ENCODE measurements at places on chromosomes 13 and 19. TPM values are rescaled to one million over a fixed set of nuclear protein-coding genes. Genes with fewer than 3 reads are reported as not detected.

Gene C19orf33
- total RNA-seq: not detected

- DNase-seq: peak; percentile 88
These were observed 21.4 kb downstream of the BBC3 start for GRCh38 chr19:47209319-47210179.

Gene CEACAM20
- not detected for total RNA-seq

DNA sequence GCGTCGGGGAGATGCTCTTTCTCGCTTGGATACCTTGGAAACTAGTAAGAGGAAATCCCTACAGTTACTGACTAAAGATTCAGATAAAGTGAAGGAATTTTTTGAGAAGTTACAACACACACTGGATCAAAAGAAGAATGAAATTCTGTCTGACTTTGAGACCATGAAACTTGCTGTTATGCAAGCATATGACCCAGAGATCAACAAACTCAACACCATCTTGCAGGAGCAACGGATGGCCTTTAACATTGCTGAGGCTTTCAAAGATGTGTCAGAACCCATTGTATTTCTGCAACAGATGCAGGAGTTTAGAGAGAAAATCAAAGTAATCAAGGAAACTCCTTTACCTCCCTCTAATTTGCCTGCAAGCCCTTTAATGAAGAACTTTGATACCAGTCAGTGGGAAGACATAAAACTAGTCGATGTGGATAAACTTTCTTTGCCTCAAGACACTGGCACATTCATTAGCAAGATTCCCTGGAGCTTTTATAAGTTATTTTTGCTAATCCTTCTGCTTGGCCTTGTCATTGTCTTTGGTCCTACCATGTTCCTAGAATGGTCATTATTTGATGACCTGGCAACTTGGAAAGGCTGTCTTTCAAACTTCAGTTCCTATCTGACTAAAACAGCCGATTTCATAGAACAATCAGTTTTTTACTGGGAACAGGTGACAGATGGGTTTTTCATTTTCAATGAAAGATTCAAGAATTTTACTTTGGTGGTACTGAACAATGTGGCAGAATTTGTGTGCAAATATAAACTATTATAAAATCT, 2.7 kb upstream of the KCNRG start:
- no peak for DNase-seq

GRCh38 chr13:53499576-53500133, 471.0 kb downstream of the OLFM4 start:
- no peak for DNase-seq

Data from SJSA1 (cell line).